Hematopoietic multipotent progenitor cell treated with erythropoietin and hydrocortisone succinate and interleukin-3 and kit ligand, for 6 days (in vitro differentiated cells): ENCODE measurements at places on chromosomes 5 and 9.
A peak's percentile ranks its signal among the peaks of the same experiment; 100 is the strongest.

DNA sequence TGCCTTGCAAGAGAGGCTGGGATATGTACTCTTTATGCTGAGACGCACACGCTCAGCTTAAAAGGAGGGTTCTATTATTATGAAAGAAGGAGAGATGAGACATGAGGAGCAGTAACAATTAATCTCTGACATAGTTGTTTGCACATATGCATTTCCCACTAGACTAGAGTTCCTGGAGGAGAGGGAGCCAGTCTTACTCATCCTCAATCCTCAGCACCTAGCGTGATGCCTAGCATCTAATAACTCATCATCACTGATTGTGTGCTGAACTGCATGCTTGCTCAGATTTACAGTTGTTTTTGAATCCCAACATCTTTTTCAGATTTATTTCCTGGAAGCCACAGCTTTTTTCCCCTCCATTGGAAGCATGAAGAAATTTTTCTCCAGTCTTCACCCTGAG lies 35.5 kb downstream of the GCNT4 start:
- DNase-seq = no peak

DNA sequence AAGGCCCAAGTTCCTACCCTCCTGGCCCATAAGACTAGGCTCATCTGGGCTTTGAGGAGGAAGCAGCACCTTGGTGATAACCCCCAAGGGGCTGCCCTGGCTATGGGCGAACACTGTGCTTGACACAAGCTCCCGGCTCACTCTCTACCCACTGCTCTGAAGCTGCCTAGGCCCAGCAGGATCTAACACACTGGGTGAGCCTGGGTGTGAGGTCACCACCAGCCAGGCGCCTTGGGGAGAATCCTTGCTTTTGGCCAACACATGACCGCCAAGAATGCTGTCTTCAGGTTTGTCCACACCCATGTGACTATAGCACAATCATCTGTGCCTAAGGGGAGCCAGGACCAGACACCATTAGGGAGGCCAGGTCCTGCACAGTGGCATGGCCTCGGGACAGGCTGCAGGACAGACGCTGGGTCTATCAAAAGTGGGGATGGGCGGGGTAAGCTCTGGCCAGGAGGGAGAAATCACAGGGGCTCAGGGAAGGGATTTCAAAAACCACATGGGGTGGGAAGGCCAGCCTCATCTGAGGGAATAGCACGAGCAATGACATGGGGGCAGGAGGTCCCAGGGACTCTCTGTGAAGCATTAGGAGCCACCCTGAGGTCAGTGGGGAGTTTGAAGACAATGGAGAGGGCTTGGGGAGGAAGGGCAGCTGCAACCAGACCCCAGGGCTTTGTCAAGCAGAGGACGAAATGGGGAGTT lies 29.6 kb downstream of the BICD2 start:
- no peak for DNase-seq

GRCh38 chr9:5389109-5389732 lies 48.5 kb downstream of the PLGRKT start:
- DNase-seq = peak; percentile 93

DNA sequence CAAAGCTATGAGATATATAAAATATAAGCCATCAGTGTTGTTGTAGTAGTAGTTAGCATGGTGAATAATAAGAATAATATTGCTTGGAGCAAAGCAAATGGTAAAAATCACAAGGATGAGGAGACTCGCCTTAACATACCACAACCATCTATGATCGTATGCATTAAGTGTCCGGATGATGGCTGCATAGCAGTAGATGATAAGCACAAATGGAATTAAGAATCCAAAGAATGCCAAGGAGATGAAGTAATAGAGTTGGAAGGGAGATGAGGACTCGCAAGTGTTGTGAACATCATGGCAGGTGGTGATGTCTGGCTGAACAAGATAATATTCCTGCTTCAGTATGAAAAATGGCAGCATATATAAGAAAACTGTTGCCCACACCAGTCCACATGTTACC lies 5.5 kb downstream of the F2RL2 start:
- no peak for DNase-seq

DNA sequence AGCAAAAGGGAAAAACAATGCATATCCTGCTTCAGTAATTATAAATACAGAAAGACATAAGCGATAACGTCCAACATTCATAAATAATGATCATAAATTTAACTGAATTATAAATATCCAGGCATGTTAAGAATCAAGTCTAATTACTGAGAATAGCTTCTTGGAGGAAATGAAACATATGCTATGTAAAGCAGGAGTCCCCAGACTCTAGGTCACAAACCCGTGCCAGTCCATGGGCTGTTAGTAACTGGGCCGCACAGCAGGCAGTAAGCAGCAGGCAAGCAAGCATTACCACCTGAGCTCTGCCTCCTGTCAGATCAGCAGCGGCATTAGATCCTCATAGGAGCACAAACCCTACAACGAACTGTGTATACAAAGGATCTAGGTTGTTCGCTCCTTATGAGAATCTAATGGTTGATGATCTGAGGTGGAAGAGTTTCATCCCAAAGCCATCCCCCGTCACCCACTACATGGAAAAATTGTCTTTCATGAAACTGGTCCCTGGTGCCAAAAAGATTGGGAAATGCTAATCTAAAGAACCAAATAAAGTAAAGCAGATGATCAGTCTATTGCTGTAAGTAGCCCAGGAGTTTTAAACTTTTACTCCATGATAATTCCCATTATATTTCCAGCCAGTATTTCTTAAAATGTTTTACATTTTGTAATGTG lies 50.4 kb downstream of the CERT1 start:
- no peak for DNase-seq

DNA sequence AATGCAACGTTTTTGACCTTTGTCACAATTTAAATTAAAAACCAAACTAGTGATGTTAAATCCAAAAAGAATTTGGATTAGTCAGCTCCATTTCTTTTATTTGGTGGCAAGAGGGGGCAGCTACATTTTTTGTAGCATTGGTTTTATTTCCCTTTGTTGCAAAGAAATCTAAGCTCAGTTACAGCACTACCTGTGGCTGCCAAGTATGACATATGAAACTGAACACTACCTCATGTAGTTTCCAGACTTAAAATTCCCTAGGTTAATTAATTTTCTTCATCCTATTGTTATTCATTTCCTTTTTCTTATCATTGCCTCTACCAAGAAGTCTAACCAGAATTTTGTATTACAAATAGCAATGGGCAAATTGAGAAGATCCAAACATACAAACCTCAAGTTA lies 393.5 kb downstream of the BRINP1 start:
- DNase-seq = no peak

GRCh38 chr5:153672347-153673090 lies 182.0 kb downstream of the GRIA1 start:
- no peak for DNase-seq

GRCh38 chr9:89862316-89862715 lies 257.5 kb downstream of the GADD45G start:
- peak; percentile 59 for DNase-seq

- DNase-seq = no peak
Observed at GRCh38 chr5:117463881-117464570, 889.4 kb upstream of the SEMA6A start.

GRCh38 chr5:154115291-154115690 lies 75.2 kb upstream of the GALNT10 start:
- no peak for DNase-seq

- DNase-seq = no peak
Observed at GRCh38 chr9:112184946-112185345, 9.8 kb upstream of the SUSD1 start.

GRCh38 chr5:75368391-75368790 lies 31.4 kb downstream of the HMGCR start:
- DNase-seq = no peak

- peak; percentile 57 for DNase-seq
Observed at GRCh38 chr5:81525690-81526089, 131.8 kb upstream of the ACOT12 start.

DNA sequence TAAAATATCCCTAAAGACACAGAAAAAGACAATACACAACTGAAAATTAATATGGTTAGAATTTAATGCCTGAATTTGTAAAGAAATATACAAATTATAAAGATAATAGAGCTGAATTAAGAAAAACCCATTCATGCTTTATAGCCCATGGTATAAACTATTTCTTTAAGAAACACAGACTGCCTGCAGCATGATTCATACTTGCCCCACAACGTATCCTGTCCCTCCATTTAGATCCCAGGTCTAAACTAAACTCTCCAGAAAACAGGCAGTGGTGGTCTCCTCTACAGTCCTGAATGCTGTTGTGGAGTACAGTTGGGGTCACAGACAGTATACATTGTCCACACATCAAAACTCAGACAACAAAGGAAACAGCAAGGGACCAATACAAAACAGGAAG lies 24.8 kb downstream of the IL6ST start:
- no peak for DNase-seq

GRCh38 chr5:3220201-3220600 lies 375.4 kb upstream of the IRX1 start:
- DNase-seq = no peak

GRCh38 chr5:38714703-38715355 lies 131.0 kb upstream of the OSMR start:
- DNase-seq = no peak

DNA sequence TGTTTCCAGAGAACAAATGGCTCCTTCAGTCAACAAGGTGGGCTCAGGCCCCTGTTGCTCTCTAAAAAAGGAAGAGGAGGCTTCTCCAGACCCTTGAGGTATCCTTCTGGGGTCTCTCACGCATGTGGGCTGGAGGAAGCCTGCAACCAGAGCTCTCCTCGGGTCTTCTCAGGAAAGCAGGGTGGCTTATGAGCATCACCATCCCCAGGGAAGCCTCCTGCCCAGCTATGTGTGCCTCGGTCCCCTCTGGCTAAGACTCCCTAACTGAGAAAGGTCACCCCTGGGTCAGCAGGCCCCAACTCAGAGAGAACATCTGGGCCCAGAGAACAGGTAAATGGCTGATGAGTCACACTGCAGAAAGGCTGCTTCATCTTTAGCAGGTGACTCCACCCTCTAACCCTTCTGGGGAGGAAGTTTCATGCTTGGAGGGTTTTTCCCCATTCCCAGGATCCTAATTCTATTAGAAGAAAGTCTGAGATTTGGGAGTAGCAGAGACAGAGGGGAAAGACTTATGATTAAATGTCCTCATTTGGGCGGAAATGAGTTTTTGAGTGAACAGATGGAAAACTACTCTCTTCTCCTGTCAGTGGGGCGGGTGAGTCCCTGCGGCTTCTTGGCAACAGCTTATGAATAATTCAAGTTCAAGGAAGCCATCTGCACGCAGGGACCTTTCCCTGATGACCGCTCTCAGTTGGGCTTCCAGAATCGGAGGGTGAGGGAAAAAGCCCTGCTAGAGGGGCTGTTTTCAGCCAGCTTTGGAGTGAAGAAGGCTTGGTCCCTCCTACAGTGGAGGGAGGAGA lies 41.9 kb downstream of the TGFBI start:
- DNase-seq = no peak

GRCh38 chr9:72041775-72042194 lies 18.6 kb downstream of the C9orf57 start:
- DNase-seq = peak; percentile 59

GRCh38 chr5:122424132-122424531 lies 112.1 kb downstream of the SNCAIP start:
- DNase-seq = no peak

DNA sequence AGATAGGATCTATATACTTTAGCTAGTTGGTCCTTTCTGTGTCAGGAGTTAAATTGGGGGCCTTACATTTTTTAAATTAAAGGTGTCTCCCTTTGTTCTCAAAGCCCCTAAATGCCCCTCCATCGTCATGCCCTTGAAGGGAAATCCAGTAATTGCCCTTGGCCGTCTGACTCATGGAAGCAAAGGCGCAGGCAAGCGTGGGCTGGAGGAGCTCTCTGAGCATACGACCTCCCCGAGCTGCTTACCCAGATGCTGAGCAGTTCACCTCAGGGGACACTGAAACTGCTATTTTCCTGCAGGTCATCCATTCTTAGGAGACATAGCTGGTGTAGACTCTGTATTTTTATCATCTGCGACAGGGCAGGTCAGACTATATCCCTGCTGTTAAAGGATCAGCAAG lies 23.0 kb downstream of the PCSK1 start:
- no peak for DNase-seq

DNA sequence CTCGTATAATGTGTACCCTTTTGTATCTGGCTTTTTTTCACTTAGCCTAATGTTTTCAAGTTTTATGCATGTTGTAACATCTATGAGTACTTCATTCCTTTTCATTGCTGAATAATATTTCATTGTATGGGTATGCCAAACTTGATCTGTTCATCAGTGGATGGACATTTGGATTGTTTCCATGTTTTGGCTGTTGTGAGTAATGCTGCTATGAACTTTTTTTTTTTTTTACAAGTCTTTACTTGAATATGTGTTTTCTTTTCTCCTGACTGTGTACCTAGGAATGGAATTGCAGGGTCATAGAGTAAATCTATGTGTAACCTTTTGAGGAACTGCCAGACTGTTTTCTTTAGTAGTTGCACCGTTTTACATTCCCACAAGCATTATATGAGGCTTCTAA lies 52.4 kb downstream of the MTREX start:
- DNase-seq = no peak

DNA sequence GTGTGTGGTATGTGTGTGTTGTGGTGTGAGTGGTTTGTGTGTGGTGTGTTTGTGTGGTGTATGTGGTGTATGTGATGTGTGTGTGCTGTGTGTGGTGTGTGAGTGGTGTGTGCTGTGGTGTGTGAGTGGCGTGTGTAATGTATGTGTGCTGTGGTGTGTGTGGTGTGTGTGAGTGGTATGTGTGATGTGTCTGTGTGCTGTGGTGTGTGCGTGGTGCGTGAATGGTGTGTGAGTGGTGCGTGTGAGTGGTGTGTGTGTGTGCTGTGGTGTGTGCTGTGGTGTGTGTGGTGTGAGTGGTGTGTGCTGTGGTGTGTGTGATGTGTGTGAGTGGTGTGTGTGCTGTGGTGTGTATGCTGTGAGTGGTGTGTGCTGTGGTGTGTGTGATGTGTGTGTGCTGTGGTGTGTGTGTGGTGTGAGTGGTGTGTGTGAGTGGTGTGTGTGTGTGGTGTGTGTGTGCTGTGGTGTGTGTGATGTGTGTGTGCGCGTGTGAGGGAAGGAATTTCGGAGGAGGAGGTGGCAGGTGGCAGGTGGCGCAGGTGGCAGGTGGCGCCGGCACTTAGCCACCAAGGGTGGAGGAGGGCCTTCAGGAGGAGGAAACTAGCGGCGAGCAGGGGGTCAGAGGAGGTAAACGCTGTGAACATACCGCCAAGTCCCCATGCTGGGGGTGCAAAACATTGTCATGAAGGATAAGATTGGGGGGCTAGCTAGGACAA lies 191.8 kb downstream of the MELK start:
- no peak for DNase-seq
